GM12878 (cell line): ENCODE measurements at places on chromosomes 3 and 15.
A peak's percentile ranks its signal among the peaks of the same experiment; 100 is the strongest.

- H3K4me3 ChIP-seq: no peak overlapping the region
- H3K27ac ChIP-seq: no peak overlapping the region
- H3K27me3 ChIP-seq: no peaks in the 10 kb centered on the region
- DNase-seq: no peak
Observed at GRCh38 chr15:52439470-52439869, 89.2 kb downstream of the MYO5A start.

GRCh38 chr15:87949151-87949574 lies 307.4 kb downstream of the NTRK3 start:
- DNase-seq: no peak
- no peak overlapping the region for H3K27ac ChIP-seq
- no peaks in the 10 kb centered on the region for H3K36me3 ChIP-seq
- no peak overlapping the region for H3K4me3 ChIP-seq
- H3K27me3 ChIP-seq: no peaks in the 10 kb centered on the region

DNA sequence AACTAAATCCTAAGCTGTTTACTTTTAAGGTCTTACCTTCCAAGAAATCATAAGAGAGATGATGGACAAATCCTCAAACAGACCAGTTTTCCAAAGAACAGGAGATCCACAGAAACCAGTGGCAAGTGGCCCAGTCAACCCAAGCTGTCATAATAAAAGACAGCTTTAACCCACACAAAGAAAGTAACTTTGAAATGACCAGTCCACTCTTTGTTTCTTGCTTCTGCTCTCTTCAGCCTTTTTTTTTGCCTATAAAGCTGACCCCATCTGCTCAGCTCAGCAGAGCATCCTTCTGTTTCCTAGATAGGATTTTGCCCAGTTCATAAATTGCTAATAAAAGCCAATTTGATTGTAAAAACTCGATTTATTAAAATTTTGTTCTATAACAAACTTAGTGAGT lies 299.4 kb downstream of the OXSM start:
- DNase-seq: no peak
- H3K27ac ChIP-seq: no peak overlapping the region
- no peak overlapping the region for H3K4me3 ChIP-seq
- H3K36me3 ChIP-seq: no peaks in the 10 kb centered on the region

DNA sequence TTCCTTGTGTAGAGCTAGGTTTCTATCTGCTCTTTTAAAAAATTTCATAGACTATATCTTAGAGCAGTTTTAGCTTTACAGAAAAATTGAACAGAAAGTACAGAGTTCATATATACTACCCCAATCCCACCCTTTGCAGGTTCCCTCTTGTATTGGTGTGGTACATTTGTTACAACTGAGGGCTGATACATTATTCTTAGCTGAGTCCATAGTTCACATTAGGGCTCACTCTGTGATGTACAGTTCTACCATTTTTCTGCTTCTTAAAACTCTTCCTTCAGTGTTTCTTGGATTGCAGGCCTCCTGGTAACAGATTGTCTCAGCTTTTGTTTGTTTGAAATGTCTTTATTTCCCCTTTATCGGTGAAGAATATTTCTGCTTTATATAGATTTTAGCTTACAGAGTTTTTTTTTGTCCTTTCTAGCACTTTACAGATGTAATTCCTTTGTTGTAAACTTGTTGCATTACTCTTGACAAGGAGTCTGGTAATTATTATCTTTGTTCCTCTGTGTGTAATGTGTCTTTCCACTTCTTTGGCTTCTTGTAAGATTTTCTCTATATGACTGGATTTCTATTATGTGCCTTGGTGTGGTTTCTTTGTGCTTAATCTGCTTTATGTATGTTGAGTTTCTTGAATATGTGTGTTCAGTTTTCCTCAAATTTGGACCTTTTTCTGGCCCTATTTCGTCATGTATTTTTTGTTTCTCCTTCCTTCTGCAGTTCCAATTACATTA lies 25.3 kb downstream of the MEF2A start:
- no peak for DNase-seq
- no peak overlapping the region for H3K27ac ChIP-seq
- H3K36me3 ChIP-seq: peaks cover 6% of the 10 kb centered on the region; the same call in 1 of the 2 replicates
- peaks cover 6% of the 10 kb centered on the region for H3K4me1 ChIP-seq
- no peak overlapping the region for H3K4me3 ChIP-seq

DNA sequence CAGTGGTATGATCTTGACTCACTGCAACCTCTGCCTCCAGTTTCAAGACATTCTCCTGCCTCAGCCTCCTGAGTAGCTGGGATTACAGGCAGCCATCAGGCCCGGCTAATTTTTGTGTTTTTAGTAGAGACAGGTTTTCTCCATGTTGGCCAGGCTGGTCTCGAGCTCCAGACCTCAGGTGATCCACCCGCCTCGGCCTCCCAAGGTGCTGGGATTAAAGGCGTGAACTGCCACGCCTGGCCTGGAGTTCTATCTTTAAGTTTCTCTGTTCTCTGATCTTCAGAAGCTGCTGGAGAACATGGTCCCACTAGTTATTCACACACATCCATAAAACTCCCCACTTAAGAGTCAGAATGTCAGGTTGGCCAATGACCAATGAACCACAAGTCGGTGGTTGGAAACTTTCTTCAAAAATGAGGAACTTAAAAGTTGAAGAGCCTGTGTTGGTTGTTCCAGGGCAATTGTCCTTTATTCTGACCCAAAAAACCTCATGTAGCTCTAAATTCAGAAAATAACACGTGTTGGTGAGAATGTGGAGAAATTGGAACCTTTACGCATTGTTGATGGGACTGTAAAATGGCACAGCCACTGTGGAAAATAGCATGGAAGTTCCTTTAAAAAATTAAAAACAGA lies 55.9 kb upstream of the PIK3CB start:
- H3K4me1 ChIP-seq: peaks cover 3% of the 10 kb centered on the region; the same call in 1 of the 2 replicates
- no peak overlapping the region for H3K27ac ChIP-seq
- no peaks in the 10 kb centered on the region for H3K36me3 ChIP-seq

GRCh38 chr3:54830658-54831057 lies 97.2 kb downstream of the LRTM1 start:
- no peak overlapping the region for H3K4me3 ChIP-seq
- DNase-seq: no peak
- no peaks in the 10 kb centered on the region for H3K4me1 ChIP-seq
- H3K36me3 ChIP-seq: no peaks in the 10 kb centered on the region

DNA sequence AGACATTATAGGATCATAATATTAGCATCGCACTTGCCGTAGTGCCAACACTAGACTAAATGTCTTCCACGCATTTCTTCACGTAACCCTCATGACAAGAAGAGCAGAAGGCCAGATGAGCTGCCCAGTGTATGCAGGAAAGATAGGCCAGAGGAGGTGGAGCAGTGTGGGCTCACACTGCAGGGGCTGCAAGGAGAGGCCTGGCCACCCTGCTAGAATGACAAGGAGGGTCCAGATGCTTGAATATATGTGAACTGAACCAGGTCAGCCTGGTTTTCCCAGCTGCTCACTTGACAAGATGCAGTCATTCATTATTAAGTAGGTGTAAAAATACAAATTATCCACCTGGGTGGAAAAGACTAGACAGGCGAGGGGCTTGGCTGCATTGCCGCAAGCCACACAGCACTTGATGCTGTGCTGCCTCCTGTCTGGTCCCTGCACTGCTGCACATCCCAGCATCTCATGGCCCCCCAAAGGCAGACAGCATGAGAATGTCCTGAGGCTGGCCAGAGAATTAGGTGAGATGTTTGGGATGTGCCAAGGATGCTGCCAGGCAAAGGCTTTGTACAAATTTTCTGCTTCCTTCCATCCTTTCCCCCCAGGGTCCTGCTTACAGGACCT lies 115.2 kb downstream of the NTRK3 start:
- no peaks in the 10 kb centered on the region for H3K36me3 ChIP-seq
- DNase-seq: no peak
- no peak overlapping the region for H3K4me3 ChIP-seq

GRCh38 chr3:124887177-124887931 lies at the start of gene ITGB5:
Gene ITGB5, minus strand, starts transcription at chr3:124887365. Its CDS starts 365 bp downstream, at chr3:124887000.
- H3K27me3 ChIP-seq: peaks cover 4% of the 10 kb centered on the region; the same call in 1 of the 2 replicates
- no peaks in the 10 kb centered on the region for H3K36me3 ChIP-seq
- H3K27ac ChIP-seq: no peak within 1 kb of the TSS
- H3K4me1 ChIP-seq: no peaks in the 10 kb centered on the region

- no peaks in the 10 kb centered on the region for H3K27me3 ChIP-seq
- DNase-seq: no peak
- no peak overlapping the region for H3K4me3 ChIP-seq
- no peak overlapping the region for H3K27ac ChIP-seq
- peaks cover 67% of the 10 kb centered on the region for H3K4me1 ChIP-seq
- peaks cover 25% of the 10 kb centered on the region; the same call in 1 of the 2 replicates for H3K36me3 ChIP-seq
Observed at GRCh38 chr15:74794970-74795349, 13.1 kb downstream of the CSK start.

- no peaks in the 10 kb centered on the region for H3K36me3 ChIP-seq
- no peaks in the 10 kb centered on the region; the same call in 1 of the 2 replicates for H3K27me3 ChIP-seq
- H3K27ac ChIP-seq: no peak overlapping the region
- no peaks in the 10 kb centered on the region for H3K4me1 ChIP-seq
Observed at GRCh38 chr3:195040773-195041520, 230.0 kb downstream of the XXYLT1 start.

- no peak overlapping the region for H3K4me3 ChIP-seq
- no peaks in the 10 kb centered on the region for H3K4me1 ChIP-seq
- no peaks in the 10 kb centered on the region for H3K27me3 ChIP-seq
Observed at GRCh38 chr3:15256861-15257341, 50.9 kb downstream of the CAPN7 start.

- no peaks in the 10 kb centered on the region for H3K4me1 ChIP-seq
- no peaks in the 10 kb centered on the region; the same call in 1 of the 2 replicates for H3K36me3 ChIP-seq
- H3K4me3 ChIP-seq: no peak overlapping the region
- no peak overlapping the region for H3K27ac ChIP-seq
- no peak for DNase-seq
Observed at GRCh38 chr3:10213156-10213792, 35.0 kb upstream of the TATDN2 start.

DNA sequence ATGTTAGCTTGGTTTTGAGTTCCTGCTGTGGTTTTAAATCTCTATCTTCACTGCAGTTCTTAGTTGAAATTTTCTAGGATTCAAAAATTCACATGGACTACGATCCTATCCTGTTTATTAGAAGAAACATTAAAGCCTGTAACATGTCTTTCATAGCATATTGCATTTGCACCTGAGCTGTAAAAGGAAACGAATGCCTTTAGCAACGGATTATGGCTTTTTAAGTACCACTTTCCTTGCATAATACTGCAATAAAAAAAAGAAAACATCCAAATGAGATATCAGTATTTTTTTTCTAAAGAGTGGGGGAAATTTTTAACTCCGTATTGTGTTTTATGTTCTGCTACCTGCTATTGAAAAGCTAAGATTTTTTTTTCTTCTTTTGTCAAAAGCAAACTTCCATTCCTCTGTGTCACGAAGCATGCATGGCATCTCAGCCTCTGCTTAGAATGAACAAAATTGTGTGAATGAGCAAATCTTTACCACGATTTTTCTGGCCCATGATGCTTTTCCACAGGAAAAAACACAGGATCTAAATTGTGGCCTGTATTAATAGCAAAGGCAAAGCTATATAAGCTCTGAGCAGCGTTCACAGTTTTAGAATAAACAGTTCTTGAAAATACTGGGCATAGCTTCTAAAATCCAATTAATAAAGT lies 110.0 kb upstream of the CDIN1 start:
- DNase-seq: no peak
- H3K27ac ChIP-seq: no peak overlapping the region
- no peaks in the 10 kb centered on the region for H3K4me1 ChIP-seq
- no peaks in the 10 kb centered on the region for H3K36me3 ChIP-seq

DNA sequence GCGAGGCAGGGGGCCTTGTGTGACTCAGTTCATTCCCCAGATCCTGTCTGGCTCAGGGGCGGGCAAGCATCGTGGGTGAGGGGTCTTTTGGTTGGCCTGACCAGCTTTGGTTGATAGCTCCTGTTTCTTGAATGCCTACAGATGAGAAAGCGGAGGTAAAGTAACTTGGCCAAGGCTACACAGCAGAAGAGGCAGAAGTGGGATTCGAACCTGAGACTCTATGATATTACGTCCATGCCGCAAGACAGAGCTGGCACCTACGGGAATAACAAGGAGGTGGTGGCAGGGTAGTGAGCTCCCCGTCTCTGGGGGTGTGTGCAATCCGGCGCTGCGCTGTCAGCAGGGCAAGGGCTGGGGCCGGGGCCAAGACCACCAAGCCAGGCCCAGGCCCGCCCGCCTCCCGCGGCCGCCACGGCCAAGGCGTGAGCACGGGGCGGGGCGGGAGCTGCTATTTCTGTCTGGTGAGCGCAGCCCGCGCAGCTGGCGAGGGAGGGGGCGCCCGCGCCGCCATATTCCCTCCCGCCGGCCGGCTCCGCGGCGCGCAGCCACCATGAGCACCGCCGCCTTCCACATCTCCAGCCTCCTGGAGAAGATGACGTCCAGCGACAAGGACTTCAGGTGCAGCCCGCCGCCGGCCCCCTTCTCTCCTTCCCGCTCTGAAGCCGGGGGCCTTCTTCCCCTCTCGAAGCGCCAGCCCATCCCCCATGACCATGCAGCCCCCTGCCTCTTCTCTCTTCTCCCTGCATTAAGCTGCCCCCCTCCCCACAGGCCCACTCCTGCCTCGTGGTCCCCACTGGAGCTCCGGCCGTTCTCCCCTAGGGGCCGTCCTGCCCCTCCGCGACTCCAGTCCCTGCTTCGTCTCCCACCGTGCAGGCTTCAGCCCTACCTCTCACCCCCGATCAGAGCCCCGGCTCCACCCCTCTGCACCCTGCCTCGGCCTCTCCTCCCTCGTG lies at the start of gene CAND2:
CAND2 (plus strand) TSS at position 510 of the 953 bp plus-strand sequence; CDS start at position 551, 41 bp downstream.
- H3K27ac ChIP-seq: no peak within 1 kb of the TSS
- DNase-seq: no peak
- H3K4me3 ChIP-seq: peak within 1 kb of the TSS; percentile 25
- H3K4me1 ChIP-seq: no peaks in the 10 kb centered on the region
- H3K27me3 ChIP-seq: peaks cover 2% of the 10 kb centered on the region
- no peaks in the 10 kb centered on the region for H3K36me3 ChIP-seq

DNA sequence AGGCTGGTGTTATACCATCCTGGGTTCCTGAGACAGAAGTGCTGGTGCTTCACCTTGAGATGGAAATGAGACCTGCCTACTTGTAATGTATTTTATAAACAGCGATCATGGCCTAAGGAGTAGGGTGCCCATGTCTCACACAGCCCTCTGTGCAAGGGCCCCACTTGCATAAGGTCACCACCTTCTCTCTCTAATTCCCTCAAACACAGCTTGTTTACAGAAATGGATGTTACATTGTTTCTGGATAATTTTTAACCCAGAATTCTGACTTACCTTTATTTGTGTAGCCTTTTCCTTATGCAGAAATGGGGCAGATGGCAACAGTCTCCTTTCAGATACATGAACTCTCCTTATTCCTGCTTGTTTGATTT lies 95.1 kb upstream of the UMPS start:
- no peak for DNase-seq
- H3K27me3 ChIP-seq: no peaks in the 10 kb centered on the region
- H3K4me3 ChIP-seq: no peak overlapping the region
- no peaks in the 10 kb centered on the region for H3K36me3 ChIP-seq
- peaks cover 25% of the 10 kb centered on the region for H3K4me1 ChIP-seq
- no peak overlapping the region for H3K27ac ChIP-seq

GRCh38 chr3:42063888-42064287 lies 27.3 kb upstream of the TRAK1 start:
- H3K4me1 ChIP-seq: peaks cover 32% of the 10 kb centered on the region
- no peak overlapping the region for H3K4me3 ChIP-seq
- H3K36me3 ChIP-seq: no peaks in the 10 kb centered on the region
- no peak overlapping the region for H3K27ac ChIP-seq
